ENCODE measurements at places on chromosomes 3 and 15.

DNA sequence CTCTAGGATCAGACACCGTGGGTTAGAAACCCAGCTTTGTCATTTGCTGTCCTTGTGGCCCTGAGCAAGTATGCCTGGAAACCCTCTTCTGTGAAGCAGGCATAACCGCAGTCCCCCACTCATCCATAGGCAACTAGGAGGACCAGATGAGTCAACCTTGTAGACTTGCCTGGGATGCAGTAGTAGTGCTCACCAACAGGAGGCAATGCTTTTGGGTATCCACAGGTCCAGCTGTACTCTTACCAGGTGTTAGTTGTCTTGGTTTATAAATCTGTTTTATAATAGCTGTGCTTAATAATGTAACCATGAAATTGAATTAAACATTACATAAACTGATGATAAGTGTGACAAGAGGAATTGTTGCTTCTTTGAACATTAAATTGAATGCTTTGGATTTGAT, 389.3 kb downstream of the IL20RB start:
- no peak for DNase-seq

DNA sequence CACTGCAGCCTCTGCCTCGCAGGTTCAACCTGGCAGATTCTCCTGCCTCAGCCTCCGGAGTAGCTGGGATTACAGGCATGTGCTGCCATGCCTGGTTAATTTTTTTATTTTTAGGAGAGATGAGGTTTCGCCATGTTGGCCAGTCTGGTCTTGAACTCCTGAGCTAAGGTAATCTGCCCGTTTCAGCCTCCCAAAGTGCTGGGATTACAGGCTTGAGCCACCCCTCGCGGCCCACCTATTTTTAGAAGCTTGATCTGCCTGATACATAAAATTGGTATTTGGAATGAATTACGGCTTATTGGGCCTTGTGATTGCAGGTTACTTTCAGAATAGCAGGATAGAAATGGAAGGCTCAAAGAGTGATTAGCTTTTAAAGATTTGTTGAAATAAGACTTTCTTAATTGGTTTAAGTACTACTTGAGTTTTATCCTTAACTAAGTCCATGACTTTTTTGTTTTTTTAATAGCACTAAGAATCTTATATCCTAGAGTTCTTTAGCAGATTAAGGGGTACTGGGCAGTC, 25.0 kb downstream of the GMPS start:
- no peak for DNase-seq

DNA sequence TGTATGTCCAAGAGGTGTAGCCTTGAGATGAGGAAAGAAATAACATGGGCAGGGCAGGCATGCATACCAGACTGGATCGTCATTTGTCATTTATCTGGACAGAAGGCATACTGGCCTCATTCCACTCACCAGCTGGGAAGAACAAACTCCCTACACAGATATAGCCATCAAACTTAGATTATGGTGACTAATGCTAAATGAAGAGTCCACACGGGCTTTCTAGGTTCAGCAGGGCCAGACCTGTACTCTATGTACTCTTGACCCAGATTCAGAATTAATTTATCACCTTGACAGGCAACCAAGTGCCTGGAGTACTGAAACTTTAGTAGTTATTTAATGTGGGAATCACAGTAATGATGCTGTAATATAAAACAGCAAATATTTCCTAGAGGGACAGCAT, 164.3 kb upstream of the IL12A start:
- no peak for DNase-seq

- no peak for DNase-seq
Observed at GRCh38 chr3:156747046-156747445, 72.7 kb downstream of the TIPARP start.

- DNase-seq = no peak
Observed at GRCh38 chr3:73108750-73109149, 47.3 kb downstream of the EBLN2 start.

DNA sequence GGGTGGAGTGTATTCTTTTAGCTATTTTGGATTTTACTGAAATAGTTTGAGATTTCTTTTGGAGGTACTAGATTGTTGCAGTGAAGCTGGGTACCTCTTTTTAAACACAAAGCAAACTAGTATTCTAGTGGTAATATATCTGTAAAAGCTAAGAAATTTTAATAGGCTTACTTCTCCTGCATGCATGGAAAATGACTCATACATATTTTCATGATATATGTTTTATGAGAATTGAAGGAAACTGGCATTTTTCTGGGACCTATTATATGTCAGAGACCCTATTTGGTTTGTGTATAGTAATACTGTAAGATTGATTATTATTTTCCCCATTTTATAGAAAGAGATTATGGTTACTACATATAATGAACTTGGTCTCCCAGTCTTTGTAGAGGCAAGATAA, 851.0 kb downstream of the DIPK2A start:
- DNase-seq = no peak

GRCh38 chr3:88150371-88150770, 612 bp downstream of the C3orf38 start:
- DNase-seq = no peak

- DNase-seq = no peak
Observed at GRCh38 chr3:16132190-16132589, 42.3 kb upstream of the GALNT15 start.

- DNase-seq = no peak
Observed at GRCh38 chr15:58228718-58229117, 90.5 kb downstream of the AQP9 start.

DNA sequence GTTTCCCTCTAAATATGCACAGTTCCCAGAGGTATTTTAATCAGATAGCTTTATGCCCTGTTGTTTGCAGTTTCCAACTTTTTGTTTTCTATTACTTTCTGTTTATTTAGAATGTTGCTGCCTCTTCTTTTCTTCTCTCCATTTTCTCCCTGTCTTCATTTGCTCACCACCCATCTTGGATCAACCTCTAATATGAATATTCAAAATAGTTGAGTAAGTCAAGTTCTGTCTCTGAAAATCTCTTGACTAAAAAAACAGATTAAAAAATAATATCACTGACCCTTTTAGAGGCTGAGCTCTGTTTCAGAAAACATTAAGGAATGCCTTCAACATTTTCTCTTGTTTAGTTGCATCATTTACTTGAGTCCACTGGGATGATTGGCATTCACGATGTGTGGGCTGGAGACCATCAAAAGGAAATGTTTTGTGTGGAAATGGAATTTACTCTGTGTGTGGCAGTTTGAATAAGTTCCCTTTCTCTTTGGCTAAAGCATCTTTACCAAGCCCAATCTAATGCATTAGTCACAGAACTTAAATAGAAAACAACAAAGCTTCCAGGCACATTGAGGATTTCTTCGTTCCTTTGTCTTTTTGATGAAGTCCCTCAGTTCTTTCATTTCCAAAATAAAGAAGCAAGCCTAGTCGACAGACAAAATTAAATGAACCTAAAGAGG, 633.9 kb upstream of the TGFBR2 start:
- no peak for DNase-seq

GRCh38 chr3:61438253-61439121, 122.9 kb upstream of the PTPRG start:
- DNase-seq = no peak

GRCh38 chr3:188937389-188937788, 234.4 kb upstream of the TPRG1 start:
- DNase-seq = no peak

DNA sequence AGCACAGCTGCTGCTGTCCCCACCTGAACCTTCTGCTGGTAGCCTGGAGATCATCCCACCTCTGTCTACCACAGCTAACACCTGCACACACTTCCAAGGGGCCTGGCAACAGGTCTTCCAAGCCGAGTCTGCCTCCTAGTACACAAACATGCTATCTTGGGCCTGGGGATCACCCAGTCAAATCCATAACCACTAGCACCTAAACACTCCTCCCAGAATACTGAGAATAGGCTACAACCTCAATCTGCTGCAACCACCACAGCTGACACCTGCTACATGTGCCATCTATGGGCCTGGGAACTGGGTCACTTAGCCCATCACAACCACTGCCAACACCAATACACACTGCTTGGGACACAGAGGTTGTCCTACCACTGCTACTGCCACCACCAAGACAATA, 362.8 kb upstream of the ARPP21 start:
- DNase-seq = no peak

DNA sequence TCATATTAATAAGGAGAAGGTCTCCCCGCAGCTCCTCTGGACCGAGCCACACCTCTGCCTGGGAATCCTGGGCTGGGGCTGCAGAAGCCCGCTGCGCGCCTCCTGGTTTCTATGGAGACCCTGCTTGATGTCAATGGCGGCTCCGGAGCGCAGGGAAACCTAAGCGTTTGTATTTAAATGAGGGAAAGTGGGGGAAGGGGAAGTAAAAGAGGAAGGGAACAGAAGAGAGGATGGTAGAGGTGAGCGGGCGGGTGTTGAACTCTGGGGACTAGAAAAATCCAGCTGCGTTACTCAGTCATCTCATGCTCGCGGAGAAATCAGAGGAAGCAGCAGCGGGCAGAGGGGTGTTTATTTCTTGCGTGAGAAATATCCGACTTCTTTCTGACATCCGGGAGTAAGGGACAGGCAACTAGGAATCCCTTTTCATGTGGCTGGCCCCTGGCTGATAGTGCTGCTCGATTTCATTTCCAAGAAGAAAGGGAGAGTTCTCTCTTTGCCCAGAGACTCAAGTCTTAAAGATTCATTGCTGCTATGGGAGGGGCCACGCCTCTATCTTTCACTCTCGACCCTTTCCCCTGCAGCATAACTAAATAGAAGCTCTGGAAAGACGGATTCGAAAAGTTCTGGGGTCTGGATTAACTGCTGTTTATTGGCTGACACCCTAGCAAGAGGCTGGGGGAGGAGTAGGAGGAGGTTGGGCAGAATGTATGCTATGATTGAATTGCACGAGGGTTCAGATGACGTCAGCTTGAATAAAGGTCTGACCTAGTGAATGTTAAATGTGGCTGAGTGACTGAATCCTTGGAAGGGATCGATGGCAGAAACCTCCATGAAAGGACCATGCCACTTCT, 110.5 kb upstream of the GAP43 start:
- DNase-seq = no peak

DNA sequence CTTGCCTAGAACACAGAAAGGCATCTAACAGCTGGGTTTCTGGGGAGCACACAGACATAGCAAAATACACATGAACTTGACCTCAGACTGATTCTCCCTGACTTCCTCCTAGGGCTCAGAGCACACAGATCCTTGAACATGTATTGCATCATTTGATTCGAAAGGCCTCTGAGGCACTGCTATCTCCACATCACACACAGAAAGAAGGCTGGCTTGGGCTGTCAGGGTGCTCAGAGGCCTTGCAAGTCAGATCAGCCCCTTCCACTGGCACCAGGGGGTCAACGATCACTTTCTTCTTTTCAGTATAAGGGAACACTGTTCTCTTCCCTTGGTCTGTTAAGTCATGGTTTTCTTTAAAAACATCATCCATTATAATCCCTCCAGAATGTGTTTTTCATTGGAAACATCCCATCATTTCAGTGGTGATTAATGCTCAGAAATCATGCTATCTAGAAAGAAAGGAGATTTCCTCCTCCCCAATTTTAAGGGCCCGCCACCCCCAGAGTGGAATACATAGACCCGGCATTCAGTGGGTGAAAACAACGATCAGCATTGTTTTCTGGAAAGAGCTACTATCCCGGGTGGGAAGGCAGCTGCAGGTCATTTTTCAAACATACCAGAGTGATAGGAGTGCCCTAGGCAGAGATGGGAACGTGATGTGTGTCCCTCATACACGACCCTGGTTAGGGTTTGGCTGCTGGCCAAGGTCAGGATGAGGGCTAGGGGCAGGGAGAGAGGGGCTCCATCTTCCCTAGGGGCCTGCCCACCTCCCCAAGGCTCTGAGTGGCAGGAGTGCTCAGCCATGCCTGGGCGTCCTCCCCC, 253.3 kb upstream of the LYSMD4 start:
- DNase-seq = peak; percentile 16

DNA sequence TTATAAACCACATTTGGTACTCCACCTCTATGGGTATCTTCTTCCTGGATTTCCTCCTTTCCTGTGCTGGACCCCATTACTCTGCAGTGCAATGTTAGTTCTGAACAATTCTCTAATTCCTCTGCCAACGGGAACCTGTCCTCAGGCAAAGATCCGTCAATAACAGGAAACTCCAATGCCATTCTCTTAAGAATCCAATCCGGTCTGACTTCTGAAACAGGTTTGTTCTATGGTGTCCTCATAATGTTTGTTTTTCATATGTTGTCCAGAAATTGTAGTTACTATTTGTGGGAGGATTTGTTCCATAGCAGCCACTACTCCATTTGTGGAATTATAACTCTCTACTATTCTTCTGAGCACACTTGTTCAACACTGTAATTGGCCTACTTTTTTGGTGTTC, 112.7 kb downstream of the TBL1XR1 start:
- DNase-seq = no peak

DNA sequence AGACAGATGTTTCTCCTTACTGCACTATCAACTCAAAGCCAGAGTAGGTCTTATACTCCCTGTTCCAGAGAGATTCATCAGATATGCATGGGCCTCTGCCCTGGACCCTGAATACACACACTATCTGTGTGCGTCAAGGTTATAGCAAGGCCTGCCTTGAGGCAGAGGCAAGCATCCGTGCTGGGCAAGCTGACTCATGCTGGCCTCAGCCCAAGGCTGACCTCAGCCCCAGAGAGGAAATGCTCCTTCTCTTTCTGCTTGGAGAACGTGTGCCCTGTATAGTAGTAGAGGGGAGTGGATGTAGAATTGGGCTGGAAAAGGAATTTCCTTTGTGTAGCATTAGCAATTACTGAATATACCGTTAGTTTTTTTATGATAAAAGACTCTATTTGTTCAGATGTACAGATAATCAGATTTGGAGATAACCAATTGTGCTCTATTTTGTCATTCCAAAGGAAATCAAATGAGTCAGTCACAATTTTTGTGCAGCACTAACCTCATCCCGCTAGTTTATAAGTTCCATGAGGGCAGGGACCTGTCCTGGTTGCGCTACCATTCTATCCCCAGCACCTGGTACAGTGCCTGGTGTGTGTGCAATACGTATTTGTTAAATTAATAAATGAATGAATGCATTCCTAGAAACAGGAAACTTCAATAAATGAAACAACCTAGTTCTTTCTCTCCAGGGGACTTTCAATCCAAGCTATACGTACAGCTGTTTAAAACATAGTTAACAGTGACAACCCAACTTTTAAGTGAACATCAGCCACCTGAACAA, 13.3 kb upstream of the PAQR9 start:
- no peak for DNase-seq

DNA sequence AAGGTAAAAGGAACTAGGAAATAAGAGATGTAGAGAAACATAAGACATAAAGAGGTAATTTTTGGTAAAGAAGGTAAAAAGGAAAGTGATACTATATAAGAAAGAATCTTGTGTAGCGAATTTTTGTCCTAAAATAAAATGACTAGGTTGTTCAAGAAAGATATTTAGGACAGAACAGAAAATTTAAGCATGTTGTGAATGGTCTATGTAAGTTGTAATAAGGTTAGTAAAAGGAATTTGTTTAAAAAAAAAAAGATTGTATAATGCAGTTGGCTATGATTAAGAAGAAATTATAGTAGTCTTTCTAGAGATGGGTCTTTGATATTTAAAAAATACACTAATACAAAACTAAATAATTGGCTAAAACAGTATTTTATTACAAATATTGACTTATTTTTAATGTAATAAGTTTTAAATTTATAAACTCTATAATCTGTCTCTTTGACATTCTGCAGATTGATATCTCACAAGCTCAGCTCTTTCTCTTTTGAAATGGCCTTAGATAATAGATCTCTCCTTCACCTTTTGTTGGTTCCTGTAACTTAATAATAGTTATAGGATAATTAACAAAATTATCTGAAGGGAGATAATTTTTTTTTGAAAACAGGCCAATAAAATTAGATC, 3.7 kb upstream of the SLC41A3 start:
- no peak for DNase-seq
